ENCODE measurements at places on chromosomes 1 and 21. TPM values are rescaled to one million over a fixed set of nuclear protein-coding genes. Genes with fewer than 3 reads are reported as not detected.

DNA sequence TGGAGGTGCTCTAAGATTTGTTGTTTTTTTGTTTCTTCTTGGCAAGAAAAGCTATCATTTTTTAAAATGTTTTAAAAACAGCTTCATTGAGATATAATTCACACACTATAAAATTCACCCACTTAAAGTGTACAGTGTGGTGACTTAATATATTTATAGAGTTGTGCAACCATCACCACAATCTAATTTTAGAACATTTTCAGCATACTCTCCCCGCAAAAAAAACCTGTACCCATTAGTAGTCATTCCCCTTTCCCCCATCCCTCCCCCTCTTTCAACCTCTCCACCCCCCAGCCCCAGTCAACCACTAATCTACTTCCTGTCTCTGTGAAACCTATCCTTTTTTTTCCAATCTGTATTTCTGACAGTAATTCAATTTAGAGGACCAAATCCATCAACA lies 30.6 kb downstream of the ZC3H11B start:
- H3K27me3 ChIP-seq, result no peaks in the 10 kb centered on the region
- H3K4me1 ChIP-seq, result no peaks in the 10 kb centered on the region
- H3K36me3 ChIP-seq, result no peaks in the 10 kb centered on the region
- no peak overlapping the region for H3K27ac ChIP-seq
- H3K4me3 ChIP-seq, result no peak overlapping the region

GRCh38 chr1:40204856-40205255 lies 42.9 kb upstream of the TMCO2 start:
- H3K4me1 ChIP-seq, result peaks cover 3% of the 10 kb centered on the region
- no peak overlapping the region for H3K4me3 ChIP-seq
- H3K27me3 ChIP-seq, result no peaks in the 10 kb centered on the region
- no peak overlapping the region for H3K27ac ChIP-seq
- DNase-seq, result no peak

The COL8A2 gene
- 0.17 TPM for total RNA-seq

The GCSAML gene
- total RNA-seq, result not detected

The TPRG1L gene
- total RNA-seq, result 47.5 TPM

The PNRC2 gene
- total RNA-seq, result 174 TPM

DNA sequence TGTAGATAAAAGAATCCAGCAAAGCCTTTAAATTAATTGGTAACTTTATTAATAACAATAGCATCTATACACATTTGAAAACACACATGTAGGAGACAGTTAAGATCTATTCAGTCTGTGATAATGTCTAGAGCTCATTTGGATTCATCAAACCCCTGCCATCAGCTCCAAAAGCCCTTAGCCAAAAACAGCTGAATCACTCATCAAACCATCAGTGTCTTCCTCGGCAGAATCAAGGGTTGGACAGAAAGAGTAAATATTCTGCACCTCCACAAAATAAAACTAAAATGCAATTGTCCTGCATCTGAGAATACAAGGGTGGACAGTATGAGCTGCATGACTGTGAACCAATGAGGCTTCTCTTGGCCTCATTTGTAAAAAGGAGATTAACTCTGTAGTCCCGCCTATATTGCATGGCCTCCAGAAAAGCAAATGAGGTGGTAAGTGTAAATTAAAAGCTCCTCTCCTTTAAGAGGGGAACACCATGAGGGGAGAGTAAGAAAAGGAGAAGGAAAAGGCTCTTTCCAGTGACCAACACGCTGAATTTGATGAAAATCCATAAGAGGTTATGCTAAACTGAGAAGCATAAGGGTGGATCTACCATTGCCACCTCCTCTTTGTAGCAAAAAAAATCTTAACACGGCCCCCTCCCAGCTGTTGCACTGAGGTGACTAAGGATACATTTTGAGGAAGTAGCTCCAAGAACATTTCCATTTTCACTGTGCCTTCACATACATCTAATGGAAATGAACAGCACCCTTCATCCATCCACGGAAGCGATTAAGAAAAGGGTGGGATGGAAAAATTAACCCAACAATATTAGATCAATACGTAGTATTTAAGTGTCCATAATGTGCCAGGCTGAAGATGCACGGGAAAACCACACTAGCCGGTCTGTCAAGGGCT lies 14.7 kb upstream of the BOLA1 start:
- H3K36me3 ChIP-seq, result no peaks in the 10 kb centered on the region
- H3K27ac ChIP-seq, result peak overlapping the region; percentile 89
- H3K4me3 ChIP-seq, result peak overlapping the region; percentile 82
- peaks cover 33% of the 10 kb centered on the region for H3K4me1 ChIP-seq
- no peaks in the 10 kb centered on the region for H3K27me3 ChIP-seq
- peak; percentile 64 for DNase-seq

The OR2L2 gene
- total RNA-seq, result 0.52 TPM

DNA sequence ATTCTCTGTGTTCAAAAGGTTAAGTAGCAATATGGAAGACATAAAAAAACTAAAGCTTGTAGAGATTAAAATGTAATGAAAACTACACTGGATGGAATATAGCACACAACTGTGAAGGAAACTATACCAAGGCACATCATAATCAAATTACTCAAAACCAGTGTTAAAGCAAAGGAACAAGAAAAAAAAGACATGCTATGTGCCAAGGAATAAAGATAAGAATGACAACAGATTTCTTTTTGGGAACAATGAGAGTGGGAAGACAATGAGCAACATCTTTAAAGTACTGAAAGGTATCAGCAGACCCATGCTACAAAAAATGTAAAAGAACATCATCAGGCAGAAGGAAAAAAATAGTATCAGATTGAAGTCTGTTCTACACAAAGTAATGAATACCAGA lies 157.8 kb downstream of the VPS13D start:
- DNase-seq, result no peak
- H3K27me3 ChIP-seq, result no peaks in the 10 kb centered on the region

DNA sequence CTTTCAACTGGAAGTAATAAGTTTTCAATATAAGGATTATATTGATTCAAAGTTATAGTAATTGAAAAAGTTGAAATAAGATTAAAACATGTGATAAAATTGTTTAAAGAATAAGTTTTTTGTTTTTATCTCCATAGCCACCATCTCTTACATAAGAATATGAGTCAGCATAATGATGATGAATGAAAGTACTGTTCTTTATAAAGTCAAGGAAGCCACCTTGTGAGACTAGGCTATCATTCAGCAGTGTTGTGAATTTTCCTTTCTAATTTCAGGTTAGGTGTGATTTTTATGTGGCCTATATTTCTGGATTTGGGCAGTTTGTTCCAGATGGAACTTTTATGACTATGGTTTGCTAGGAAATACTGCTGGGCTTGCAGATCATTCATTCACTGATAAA lies 22.4 kb upstream of the ASB17 start:
- no peaks in the 10 kb centered on the region for H3K36me3 ChIP-seq
- no peak for DNase-seq
- H3K27me3 ChIP-seq, result no peaks in the 10 kb centered on the region

- H3K4me1 ChIP-seq, result no peaks in the 10 kb centered on the region
- H3K27me3 ChIP-seq, result no peaks in the 10 kb centered on the region
- H3K36me3 ChIP-seq, result no peaks in the 10 kb centered on the region
- no peak for DNase-seq
- H3K27ac ChIP-seq, result no peak overlapping the region
Measured at GRCh38 chr1:181208967-181209366, 120.5 kb downstream of the IER5 start.

The VCAM1 gene
- total RNA-seq, result not detected

- no peaks in the 10 kb centered on the region for H3K4me1 ChIP-seq
- no peaks in the 10 kb centered on the region for H3K36me3 ChIP-seq
- no peak overlapping the region for H3K27ac ChIP-seq
- DNase-seq, result no peak
- no peak overlapping the region for H3K4me3 ChIP-seq
Measured at GRCh38 chr1:185816460-185816859, 82.3 kb downstream of the HMCN1 start.

The RSPO1 gene
- total RNA-seq, result not detected

GRCh38 chr1:57340334-57341070 lies 83.4 kb downstream of the DAB1 start:
- H3K4me1 ChIP-seq, result no peaks in the 10 kb centered on the region
- H3K4me3 ChIP-seq, result no peak overlapping the region
- H3K27me3 ChIP-seq, result no peaks in the 10 kb centered on the region
- H3K27ac ChIP-seq, result no peak overlapping the region
- no peak for DNase-seq

- no peak overlapping the region for H3K4me3 ChIP-seq
- H3K4me1 ChIP-seq, result no peaks in the 10 kb centered on the region
- H3K27me3 ChIP-seq, result peaks cover 2% of the 10 kb centered on the region
- H3K27ac ChIP-seq, result no peak overlapping the region
- H3K36me3 ChIP-seq, result no peaks in the 10 kb centered on the region
- peak; percentile 8 for DNase-seq
Measured at GRCh38 chr1:1927751-1928150, 8.7 kb upstream of the TMEM52 start.

- H3K4me1 ChIP-seq, result no peaks in the 10 kb centered on the region
- H3K36me3 ChIP-seq, result no peaks in the 10 kb centered on the region
Measured at GRCh38 chr21:43900078-43900385, 35.0 kb downstream of the AGPAT3 start.

The SPRR2B gene
- total RNA-seq, result not detected

- no peak for DNase-seq
- no peaks in the 10 kb centered on the region for H3K27me3 ChIP-seq
- H3K4me3 ChIP-seq, result no peak overlapping the region
- H3K27ac ChIP-seq, result no peak overlapping the region
Measured at GRCh38 chr1:178243119-178243518, 149.2 kb downstream of the RASAL2 start.

GRCh38 chr1:160724465-160725242 lies 13.0 kb upstream of the CD48 start:
- H3K4me1 ChIP-seq, result peaks cover 12% of the 10 kb centered on the region
- no peak overlapping the region for H3K27ac ChIP-seq
- H3K36me3 ChIP-seq, result no peaks in the 10 kb centered on the region
- H3K4me3 ChIP-seq, result no peak overlapping the region

DNA sequence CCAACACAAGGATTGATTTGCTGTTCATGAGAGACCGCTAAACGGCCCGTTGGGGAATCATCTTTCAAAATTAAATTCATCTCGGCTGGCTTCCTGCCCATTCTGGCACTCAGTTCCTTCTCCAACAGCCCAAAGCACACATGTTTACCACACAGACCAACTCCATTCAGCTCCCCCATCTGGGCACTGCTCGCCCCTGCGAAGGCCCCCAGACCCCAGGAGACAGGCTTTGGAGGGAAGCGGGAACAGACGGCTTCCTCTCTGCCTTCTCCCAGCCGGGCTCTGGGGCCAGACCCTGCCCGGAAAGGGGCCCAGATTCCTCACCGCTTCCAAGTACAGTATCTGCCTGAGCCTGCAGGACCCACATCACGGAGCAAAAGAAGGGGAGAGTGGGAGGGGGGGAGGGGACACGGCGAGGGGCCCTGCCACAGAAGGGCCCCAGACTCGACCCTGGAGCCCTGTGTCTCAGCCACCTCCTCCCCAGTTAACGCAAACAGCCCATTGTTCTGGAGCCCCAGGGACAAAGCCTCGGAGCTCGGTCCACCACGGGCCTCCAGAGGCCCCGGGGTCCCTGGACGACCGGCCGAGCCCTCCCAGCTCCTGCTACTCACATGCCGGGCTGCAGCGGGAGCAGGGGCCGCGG lies 660 bp downstream of the MEGF6 start:
- no peak overlapping the region for H3K27ac ChIP-seq
- H3K36me3 ChIP-seq, result no peaks in the 10 kb centered on the region
- H3K4me3 ChIP-seq, result peak overlapping the region; percentile 41
- H3K27me3 ChIP-seq, result peaks cover 44% of the 10 kb centered on the region
- peaks cover 15% of the 10 kb centered on the region for H3K4me1 ChIP-seq
